WERI-Rb-1 (cell line): ENCODE measurements at places on chromosomes 4 and X.

- no peak for DNase-seq
Observed at GRCh38 chrX:3230496-3230895, 116.0 kb downstream of the MXRA5 start.

DNA sequence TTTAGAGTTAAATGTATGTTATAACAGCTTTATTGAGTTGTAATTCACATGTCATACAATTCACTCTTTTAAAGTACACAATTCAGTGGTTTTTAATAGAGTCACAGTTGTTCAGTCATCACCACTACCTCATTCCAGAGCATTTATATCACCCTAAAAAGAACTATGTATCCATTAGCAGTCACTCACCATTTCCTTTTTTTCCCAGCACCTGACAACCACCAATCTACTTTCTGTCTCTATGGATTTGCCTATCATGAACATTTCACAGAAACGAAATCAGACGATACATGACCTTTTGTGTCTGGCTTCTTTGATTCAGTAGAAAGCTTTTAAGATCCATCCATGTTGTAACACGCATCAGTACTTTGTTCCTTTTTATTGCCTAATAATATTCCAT, 52.9 kb upstream of the FRAS1 start:
- DNase-seq = no peak

GRCh38 chr4:157242871-157243270, 22.3 kb downstream of the GRIA2 start:
- DNase-seq = no peak

GRCh38 chr4:25884031-25884782, 21.4 kb upstream of the SEL1L3 start:
- no peak for DNase-seq

DNA sequence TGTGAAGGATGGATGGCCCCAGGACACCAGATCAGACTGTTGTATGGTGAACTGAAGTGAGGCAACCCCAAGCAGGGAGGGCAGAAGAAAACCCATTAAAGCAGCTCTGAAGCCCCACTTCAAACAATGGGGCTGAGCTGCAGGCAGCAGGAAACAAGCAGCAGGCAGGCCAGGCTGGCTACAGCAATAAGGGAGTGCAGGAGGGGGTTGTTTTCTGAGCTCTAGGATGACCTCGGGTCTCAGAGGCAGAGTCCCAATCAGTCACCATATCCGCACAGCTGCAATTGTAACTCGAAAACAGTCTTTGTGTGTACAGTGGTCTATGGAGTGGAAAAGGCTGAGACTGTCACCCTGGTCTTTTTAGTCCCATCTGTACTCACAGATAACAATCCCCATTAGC, 90.4 kb downstream of the COL4A6 start:
- DNase-seq = no peak

GRCh38 chr4:168475745-168476144, 4.5 kb downstream of the DDX60L start:
- peak; percentile 44 for DNase-seq

DNA sequence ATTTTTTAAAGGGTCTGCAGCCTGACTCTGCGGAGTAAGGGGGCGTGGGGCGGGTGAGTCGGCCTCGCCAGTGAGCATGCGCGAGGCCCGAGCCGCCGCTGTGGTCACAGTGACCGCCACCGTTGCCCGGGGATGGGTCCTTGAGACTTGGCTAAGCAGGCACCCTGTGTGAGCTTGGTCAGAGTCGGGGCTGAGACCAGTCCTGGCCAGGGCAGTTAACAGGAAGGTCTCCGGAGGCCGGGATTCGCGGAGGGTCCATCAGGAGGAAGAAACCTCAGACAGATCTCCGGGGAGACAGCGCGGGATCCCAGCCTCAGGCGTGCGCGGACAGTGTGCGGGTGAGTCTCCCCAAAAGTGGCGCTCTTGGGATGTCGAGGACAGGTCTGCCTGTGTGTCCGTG, 1384.4 kb upstream of the PCDH10 start:
- no peak for DNase-seq

DNA sequence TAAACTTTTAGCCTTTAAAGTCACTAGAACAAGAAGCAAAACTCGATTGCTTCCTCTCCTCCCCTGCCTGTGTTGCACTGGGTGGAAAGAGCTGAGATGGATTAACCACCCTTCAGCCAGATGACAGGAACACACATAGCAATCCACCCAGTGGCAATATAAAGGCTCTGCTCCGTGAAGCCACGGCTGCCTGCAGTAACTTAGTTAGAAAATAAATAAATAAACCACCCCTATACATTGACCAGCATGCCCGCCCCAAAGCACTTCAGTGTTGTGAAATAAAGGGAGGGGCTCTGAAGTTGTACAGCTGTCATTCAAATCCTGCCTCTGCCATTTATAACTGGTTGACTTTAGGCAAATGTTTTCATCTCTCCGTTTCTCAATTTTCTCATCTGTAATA, 217.1 kb upstream of the LDB2 start:
- no peak for DNase-seq
